Upper lobe of left lung (tissue), 6 donors: ENCODE measurements at places on chromosomes 7 and 10.

DNA sequence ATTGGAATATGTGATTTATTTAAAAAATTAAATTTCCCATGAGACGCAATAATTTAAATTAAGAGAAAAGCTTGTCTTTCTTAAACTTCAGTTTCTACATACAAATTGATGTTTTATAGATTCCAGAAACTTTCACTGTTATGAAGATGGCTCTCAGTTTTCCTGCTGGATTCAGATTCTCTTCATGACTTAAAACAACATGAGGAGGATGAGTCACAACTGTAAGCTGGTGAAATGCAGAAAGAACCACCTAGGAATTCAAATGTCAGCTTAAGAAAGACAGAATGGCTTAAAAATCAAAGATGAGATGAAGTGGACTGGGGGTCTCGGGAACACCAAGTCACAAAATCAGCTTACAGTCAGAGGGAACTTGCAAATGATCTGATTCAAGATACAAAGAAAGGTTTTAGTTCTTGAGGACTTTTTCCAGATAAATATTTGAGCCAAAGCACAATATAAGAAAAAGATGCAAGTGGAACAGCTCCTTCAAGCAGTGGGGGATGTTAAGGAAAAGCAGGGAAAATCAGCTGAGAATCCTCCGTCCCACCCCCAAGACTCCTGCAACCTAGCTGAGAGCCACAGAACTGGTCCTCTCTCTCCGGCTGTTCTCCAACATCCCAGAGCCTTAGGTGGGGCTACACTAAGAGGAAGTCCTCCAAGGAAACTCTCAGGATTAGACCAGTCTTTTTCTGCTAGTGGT is 279.8 kb downstream of the KCNMA1 start:
- no peak for DNase-seq
- H3K27me3 ChIP-seq = no peaks in the 10 kb centered on the region
- no peaks in the 10 kb centered on the region for H3K36me3 ChIP-seq
- H3K27ac ChIP-seq = no peak overlapping the region
- H3K4me3 ChIP-seq = no peak overlapping the region
- H3K4me1 ChIP-seq = no peaks in the 10 kb centered on the region

GRCh38 chr7:92973293-92973731 is 136.9 kb upstream of the CDK6 start:
- no peak overlapping the region for H3K4me3 ChIP-seq
- no peaks in the 10 kb centered on the region for H3K4me1 ChIP-seq
- no peak overlapping the region for H3K27ac ChIP-seq
- no peak for DNase-seq

DNA sequence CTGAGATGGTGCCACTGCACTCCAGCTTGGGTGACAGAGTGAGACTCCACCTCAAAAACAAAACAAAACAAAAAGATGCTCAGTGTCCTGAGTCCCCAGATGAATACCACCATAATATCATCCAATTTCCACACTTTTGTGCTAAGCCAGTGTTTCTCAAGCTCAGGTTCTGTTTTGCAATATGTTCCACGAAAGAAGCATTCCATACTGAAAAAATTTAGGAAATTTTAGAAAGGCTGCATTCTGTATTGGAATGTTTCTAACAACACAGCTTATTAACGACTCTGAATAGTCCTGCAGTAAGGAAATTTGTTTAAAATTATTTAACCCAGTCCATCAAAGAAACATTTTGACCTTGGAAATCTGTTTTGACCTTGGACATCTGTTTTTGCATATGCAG is 142.4 kb downstream of the EPC1 start:
- H3K27ac ChIP-seq = no peak overlapping the region
- no peaks in the 10 kb centered on the region for H3K36me3 ChIP-seq
- DNase-seq = no peak
- no peaks in the 10 kb centered on the region for H3K4me1 ChIP-seq
- no peak overlapping the region for H3K4me3 ChIP-seq

- no peak for DNase-seq
- peaks cover 37% of the 10 kb centered on the region for H3K36me3 ChIP-seq
- H3K27me3 ChIP-seq = no peaks in the 10 kb centered on the region
- no peak overlapping the region for H3K4me3 ChIP-seq
- no peaks in the 10 kb centered on the region for H3K4me1 ChIP-seq
These were observed 14.4 kb upstream of the BAZ1B start for GRCh38 chr7:73536479-73536878.

DNA sequence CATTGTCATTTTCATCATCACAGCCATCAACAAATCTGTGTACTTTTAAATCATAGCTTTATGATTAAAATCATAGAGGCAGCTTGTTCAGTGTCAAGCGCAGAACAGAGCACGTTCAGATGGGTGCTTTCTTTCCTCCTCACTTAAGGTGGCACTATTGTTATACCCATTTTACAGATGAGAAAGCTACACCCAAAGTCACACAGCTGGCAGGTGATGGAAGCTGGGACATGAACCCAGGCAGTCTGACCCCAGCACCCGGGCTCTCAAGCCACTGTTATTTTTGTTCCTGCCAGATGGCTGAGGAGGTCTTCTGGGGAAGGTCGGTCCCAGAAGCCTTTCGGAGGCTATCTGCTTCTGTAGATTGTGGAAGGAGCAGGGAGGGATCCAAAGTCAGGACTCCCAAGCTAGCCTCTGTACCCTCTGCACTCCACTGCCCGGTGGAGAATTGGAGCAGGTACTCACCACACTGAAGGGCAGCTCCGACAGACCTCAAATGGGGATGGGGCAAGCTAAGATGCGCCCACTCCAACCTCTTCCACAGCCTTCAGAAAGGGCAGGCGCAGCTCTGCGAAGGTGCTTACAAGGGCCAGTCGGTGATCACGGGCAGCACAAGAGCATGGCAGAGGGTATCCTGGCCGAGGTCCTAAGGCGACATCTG is 610 bp downstream of the AVPI1 start:
- H3K27me3 ChIP-seq = no peaks in the 10 kb centered on the region
- peak overlapping the region; percentile 72 for H3K4me3 ChIP-seq
- peak overlapping the region; percentile 83 for H3K27ac ChIP-seq
- peaks cover 59% of the 10 kb centered on the region for H3K4me1 ChIP-seq
